ENCODE measurements at places on chromosomes 11 and 22.

GRCh38 chr11:96223083-96223482, 119.9 kb downstream of the MAML2 start:
- no peak for DNase-seq

- no peak for DNase-seq
These were observed 23.2 kb upstream of the MOB2 start for GRCh38 chr11:1509626-1510255.

DNA sequence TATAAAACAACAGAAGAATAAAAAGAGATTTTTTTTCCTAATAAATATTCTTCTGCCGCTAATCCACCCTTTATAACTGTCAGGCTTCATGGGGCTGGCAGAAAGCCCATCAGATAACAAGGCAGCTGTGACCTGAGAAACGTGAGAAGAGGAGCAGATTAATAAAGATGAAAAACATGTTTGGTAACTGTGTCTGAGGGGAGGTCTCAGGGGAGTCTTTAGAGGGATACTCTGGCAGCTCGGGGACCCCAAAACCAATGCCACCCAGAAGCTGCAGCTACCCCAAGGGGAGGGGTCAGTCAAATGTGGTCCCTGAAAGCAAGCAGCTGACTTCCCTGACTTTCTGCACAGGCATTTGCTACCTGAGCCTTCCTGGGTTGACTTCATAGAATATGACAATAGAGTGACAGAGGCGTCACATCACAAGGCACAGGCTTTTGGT, 48.4 kb upstream of the POU2AF1 start:
- DNase-seq = peak; percentile 13

- peak; percentile 38 for DNase-seq
These were observed 697 bp downstream of the LGALS1 start for GRCh38 chr22:37675930-37676735.

DNA sequence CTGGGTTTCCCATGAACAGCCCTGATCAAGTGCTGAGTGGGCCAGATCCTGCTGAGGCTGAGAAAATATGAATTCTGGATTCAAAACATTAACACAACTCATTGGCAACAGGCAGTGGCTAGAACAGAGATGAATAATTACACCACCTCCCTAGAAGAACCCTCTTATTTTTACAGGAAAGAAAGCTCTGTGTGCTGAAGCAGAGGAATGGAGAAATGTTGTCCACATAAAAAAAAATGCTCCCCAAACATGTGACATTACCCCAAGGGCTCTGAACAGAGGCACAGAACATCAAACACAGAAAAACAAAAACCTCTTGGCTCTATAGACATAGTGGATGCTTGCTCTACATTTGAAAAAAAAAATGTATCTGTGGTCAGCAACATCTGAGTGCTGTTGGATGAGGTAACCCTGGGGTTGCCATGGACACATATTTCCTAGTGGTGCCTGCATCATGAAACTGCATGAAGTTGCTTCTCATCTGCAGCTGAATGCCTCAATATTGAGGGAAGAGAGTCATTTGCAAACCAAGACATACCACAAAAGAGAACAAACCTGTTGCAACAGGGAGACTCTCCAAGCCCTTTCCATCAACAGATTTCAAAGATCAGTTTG, 98.8 kb downstream of the SNX19 start:
- DNase-seq = peak; percentile 66
